ENCODE measurements at places on chromosomes 16 and 17.

- DNase-seq, result no peak
Measured at GRCh38 chr16:24975428-24975889, 39.7 kb downstream of the ARHGAP17 start.

- no peak for DNase-seq
Measured at GRCh38 chr16:50274326-50275097, 8.2 kb downstream of the ADCY7 start.

DNA sequence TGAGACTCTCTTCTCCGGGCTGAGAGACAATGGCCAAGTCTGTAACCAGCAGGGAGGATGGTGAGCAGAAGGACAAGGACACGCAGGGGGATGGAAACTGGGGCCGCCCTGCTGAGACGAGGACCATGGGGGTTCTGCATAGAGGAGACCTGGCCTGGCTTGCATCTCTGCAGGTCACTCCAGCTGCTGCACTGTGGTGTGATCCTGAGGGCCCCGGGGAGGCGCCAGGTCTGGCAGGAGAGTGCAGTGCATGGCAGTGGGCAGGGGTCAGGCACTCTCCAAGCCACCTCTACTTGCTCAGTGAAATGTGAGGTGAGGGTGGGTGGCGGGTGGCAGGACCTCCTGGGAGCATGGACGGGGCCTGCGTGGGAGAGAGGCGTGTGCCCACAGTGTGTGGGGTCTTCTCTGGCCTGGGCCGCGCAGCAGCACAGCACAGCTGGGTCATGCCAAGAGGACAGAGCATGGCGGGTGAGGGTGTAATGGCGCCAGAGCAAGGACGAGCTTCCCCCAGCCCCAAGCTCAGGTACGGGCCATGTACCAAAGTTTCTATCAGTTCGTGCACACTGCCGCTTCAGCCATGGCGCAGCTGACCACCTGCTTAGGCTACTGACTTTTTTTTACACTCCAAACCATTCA, 43.1 kb downstream of the KLHDC4 start:
- no peak for DNase-seq

DNA sequence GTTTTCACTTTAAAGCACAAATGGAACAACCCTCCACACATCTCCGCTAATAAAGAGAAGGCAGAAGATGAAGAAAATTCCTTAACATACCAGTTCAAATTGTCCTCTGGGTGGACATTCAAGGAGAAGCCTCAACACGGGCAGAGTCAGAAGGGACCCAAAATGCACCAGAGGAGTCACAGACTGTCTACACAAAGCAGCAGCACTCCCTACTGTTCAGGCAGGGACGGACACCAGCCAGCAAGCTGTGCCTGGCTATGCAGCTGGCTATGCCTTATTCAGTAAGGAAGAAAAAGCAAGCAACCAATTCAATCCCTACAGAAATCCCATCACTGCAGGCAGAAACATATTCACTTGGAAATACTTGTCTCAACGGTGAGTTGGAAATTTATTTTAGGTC, 8.1 kb downstream of the DNAJC7 start:
- peak; percentile 84 for DNase-seq

GRCh38 chr17:65235284-65235683, 98.1 kb downstream of the RGS9 start:
- DNase-seq, result no peak

DNA sequence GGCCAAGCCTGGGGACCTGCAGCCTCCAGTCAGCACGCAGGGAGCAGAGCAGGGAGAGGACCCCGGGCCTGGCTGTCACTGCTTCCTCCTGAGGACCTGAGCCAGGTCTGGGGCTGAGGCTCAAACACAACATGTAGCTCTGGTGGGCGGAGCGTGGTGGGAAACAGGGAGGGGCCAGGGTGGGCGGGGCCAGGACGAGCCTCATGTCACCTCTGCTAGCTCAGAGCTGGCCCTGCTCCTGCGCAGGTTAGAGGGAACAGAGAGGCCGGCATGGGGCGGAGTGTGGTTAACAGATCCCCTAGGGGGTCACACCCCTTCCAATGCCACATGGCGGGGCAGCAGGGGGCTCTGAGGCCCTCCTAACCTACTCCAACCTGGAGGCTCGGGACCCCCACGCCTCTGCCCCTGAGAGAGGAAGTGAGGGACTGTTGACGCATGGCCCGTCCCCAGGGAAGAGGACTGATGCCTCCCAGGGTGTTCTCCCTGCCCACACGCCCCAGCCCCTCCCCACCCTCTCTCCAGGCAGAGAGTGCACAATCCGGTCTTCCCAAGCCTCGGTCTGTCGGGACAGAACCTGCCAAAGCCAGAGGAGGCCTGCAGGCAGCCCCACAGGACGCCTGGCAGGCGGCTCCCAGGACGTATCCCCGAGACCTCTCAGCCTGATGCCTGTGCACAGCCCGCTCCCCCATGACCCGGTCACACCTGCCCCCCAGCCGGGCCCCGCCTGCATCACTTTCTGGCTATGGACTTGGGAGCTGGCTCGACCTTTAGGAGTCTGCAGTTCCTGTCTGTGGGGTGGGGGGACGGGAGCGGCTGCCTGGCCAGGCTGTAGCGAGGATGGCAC, 15.2 kb downstream of the PIEZO1 start:
- no peak for DNase-seq

- DNase-seq, result no peak
Measured at GRCh38 chr16:74846714-74847113, 72.1 kb upstream of the FA2H start.

GRCh38 chr17:27541301-27542023, 85.2 kb downstream of the KSR1 start:
- DNase-seq, result no peak

DNA sequence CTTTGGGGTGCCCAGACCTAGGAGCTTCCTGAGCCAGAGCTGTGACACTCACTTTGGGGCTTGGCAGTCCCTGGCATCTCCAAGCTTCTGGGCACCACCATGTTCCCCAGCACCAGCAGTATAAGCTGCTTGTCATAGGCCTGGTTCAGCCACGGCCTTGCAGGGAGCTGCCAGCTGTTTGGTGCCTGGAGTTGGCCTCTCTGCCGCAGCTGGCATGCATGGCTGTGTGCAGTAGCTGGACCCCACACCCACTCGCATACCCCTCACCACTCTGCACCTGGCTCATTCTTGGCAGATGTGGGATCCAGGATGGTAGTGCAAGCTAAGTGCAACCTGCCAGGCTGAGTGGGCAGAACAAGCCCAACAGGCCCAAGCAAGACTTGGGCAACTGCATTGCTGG, 73.4 kb upstream of the BRD7 start:
- DNase-seq, result no peak

- DNase-seq, result no peak
Measured at GRCh38 chr16:12087901-12088421, 111.4 kb downstream of the SNX29 start.

DNA sequence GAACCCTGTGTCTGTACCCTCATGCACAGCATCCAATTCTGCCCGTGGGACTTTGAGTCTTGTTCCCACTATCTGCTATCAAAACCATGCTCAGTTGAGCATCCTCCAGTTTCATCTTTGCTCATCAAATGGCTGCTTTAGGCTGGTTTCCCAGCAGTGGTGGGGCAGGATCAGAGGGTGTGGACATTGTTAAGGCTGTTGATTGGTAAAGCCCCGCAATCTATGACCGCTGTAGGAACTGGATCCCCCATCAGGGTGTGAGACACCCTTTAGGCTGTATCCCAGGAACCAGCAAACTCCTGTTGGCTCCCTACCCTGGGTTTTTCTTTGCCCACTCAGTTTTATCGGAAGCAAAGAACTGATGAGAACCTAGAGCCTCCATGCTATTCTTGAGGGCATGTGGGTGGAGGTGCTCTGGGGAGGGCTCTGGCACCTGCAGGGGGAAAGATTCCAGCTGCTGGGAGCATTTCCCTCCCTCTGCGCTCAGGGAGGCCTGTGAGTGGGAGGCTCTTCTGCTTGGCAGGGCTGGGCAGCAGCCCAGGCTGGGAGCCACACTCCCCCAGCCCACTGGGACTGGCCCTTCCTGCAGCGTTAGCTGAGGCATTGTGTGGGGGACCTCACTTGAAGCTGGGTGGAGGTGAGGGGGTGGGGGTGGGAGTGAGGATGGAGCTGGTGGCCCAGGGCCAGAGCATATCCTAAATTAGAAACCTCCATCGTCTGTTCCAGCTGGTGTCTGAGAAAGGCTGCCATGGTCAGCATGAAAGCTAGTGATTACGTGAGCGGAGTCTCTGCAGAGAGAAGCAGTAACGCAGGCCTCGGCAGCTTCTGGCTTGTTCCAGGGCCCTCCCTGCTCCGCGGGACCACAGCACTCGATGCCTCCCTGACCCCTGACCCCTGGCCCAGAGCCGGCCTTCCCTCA, 160.6 kb downstream of the IRF8 start:
- no peak for DNase-seq

- DNase-seq, result no peak
Measured at GRCh38 chr16:29198231-29198630, 208.3 kb downstream of the NPIPB11 start.

GRCh38 chr16:90047714-90048346, 28.6 kb upstream of the DBNDD1 start:
- no peak for DNase-seq

DNA sequence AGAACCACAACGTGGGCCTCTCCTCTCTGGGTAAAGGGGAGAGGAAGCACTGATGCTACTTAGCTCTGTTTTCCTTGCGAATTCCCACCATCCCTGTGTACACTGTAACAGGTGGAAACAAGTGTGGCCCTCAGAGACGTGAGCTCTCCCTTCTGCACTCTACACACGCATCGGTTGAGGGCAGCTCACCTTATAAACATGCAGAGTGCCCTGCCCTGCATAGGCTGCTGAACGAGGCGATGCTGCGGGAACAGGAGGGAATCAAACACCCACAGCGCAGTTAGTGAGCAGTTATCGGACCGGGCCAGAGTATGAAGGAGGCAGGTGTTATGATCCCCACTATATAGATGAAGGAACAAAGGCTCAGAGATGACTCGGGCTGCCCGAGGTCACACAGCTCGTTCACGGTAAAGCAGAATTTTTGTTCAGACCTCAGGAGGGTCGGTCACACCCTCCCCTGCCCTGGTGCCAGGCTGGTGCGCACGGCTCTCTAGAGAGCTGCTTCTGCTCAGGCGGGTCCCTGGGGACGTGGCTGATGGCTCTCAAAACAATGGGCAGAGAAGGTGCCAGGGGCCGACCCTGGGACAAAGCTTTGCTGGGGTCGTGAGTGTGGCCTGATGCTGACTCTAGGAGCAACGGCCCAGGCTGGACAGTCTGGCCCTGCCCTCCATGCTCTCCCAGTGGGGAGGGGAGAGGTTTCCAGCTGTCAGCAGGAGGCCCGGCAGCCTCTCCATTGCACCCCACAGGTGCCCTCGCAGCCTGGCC, 68.5 kb downstream of the RPH3AL start:
- DNase-seq, result no peak

DNA sequence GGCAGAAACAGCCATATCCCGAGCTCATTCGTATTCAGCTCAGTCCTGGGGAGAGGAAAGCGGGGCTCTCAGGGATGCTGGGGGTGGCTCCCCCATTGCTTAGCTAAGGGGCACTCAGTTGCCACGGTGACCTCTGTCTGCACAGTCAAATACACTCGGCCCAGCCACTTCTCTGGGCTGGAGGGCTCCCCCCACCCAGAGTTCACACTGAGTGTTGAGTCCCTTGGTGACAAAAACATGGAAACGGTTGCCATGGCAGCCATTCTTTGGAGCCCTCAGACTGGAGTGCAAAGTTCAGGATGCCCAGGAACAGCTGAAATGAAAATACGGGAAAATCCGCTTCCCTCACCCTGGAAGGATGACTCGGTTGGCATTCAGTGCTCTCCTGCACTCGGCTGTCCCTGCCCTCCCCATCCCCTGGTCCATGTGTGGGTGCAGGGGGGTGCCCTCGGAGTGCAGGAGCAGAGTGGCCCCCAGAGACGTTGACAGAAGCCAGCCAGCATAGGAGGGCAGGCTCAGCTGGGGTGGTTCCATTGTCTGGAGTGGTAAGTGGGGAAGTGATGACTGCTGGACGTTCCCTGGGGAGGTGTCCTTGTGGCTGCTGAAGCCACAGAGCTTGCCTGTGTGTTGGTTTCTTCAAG, 216.5 kb downstream of the NTN1 start:
- no peak for DNase-seq

DNA sequence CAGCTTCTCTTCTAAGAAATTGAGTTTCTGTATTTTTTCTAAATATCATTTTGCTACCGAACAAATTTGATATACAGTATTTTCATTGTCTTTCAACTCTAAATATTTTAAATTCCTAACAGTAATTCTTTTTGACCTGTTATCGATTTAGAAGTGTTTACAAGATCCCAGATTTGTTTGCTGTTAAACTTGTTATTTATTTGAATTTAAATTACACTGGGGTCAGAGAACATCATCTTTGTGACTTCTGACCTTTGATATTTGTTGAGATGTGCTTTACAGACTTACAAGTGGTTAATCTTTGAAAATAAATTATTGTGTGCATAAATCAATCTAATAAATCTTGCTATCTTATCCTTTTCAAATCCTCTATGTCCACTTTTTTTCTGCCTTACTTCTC, 94.2 kb downstream of the ARHGAP44 start:
- DNase-seq, result no peak

- no peak for DNase-seq
Measured at GRCh38 chr17:50020841-50021599, 26.0 kb upstream of the DLX3 start.

GRCh38 chr17:8117980-8118768, at the start of gene ALOXE3:
Gene ALOXE3, minus strand, starts transcription at chr17:8118514. Its CDS starts 524 bp downstream, at chr17:8117990.
- DNase-seq, result no peak

DNA sequence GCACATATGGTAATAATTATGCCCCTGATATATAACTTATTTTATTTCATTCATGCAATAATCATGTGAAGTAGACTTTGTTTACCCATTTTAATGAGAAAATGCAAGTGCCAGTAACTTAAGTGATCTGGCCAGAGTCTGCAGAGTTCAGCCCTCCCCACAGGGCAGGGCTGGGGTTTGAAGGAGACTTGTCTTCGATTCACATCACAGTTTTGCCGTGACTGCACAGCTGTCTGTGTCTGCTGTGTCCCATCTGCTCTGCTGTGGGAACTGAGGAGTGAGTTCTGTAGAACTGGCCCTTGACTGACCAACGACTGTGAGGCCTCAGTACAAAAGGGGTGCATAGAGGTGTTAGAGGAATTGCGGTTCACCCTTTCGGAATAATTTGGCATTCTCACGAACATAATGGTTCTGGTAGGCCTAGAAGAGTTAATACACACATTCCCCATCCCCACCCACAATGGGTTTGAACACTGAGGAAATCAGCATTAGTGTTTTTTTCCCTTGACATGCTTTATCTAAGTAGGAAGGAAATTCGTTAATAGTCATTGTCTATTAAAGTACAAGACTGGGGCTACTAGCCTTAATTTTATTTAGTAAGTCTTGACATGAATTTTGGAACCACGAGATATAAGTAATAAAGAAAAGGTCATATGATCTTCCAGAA, 113.6 kb upstream of the MON1B start:
- no peak for DNase-seq

Measured in hippocampal formation (tissue), 2 donors.